GM06990 (cell line): ENCODE measurements at places on chromosomes 7 and 10.

DNA sequence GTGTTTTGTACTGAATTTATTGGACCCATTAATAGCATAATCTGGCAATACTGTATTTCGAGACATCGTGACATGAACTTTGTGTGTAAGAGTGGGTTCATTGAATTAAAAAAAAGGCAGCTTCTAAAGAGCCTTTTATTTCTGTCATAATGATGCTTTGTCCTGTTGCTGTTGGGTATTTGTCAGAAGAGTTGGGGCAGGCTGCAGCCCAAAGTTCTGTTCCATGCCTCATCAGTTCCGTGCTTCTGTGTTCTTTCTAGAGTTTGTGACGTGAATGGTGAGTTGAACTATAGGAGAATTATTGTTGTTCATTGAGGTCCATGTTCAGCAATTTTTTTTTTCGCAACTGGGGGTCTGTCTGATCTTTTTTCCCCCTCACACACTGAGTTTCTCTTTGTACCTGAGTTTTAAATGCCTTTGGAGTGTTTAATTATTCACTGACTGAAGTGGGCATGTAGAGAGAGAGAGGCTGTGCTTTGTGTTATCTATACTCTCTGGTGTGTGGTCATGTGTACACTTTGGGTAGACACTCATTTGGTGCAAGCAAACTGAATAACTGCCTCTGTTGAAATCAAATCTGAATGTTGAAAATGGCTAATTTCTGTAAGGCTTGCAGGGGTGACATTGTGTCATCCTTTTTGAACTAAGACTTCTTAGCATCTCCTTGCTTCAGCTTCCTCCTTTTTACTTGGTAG is 69.8 kb downstream of the ADD3 start:
- no peak for DNase-seq

DNA sequence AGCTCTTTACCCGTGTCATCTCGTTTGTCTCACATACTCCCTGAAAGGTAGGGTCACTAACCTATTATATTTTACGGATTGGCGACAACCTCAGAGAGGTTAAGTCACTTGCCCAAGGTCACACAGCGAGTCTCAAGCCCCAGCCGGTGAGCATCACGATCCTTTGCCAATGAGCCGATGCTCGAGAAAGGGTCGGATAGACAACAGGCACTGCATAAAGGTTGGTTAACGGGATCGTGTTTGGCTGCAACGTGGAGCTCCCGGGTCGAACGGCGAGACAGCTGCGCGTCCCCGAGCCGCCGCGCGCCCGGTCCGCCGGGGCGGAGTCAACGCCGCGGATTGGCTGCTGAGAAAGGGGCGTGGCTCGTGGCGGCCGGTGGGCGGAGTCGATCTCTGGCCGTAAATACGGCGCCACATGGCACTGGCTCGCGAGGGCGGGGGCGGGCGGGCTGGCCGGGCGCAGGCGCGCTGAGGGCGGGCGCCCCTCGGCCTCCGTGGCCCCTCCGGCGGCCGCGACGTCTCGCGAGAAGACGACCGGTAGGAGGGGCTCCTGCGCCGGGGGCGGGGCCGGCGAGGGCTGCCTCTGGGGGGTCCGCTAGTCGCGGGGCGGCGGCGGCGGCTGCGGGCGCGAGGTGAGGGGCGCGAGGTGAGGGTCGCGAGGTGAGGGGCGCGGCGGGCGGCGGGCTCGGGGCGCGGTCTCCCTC is at the start of gene CHST12:
TSS of gene CHST12 (plus strand) at position 598 of the 704 bp plus-strand sequence. CDS start 29,029 bp downstream, outside the sequence.
- peak; percentile 93 for DNase-seq

- no peak for DNase-seq
Measured at GRCh38 chr7:105587909-105588635, 6.8 kb upstream of the EFCAB10 start.

DNA sequence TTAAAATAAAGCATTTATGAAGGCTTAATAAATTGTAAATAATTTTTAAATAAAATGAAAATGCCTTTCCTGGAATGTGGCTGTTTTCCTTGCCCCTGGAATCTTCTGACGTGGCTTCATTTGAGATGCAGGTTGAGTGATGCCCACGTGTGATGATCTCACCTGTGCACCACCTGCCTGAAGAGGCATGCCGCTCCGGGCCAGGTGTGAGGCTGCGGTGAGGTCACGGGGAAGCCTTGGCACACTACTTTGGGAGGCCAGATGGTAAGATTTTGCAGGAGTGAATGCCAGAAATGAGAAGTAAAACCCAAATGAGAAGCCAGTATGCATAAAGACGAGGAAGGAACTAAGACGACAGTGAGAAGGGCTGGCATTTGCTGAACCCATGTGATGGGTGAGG is 36.2 kb downstream of the GOT1 start:
- no peak for DNase-seq

- no peak for DNase-seq
Measured at GRCh38 chr7:33299425-33299824, 170.1 kb downstream of the BBS9 start.

GRCh38 chr10:119494236-119495020 is 48.1 kb downstream of the RGS10 start:
- DNase-seq: no peak
